ENCODE measurements at places on chromosomes 5 and 9. TPM values are rescaled to one million over a fixed set of nuclear protein-coding genes. Genes with fewer than 3 reads are reported as not detected.

GRCh38 chr9:98708933-98709911 is at the start of gene GABBR2:
GABBR2 (minus strand) TSS chr9:98708935; CDS start chr9:98708737, 198 bp downstream.
- H3K4me1 ChIP-seq = peaks cover 2% of the 10 kb centered on the region
- DNase-seq = no peak
- no peak within 1 kb of the TSS for H3K27ac ChIP-seq

GRCh38 chr5:122369253-122369815 is 57.3 kb downstream of the SNCAIP start:
- DNase-seq = no peak
- H3K27me3 ChIP-seq = no peaks in the 10 kb centered on the region
- H3K36me3 ChIP-seq = peaks cover 1% of the 10 kb centered on the region
- no peak overlapping the region for H3K27ac ChIP-seq

GRCh38 chr5:65791712-65792673 is 70.0 kb downstream of the NLN start:
- no peak for DNase-seq
- no peak overlapping the region for H3K27ac ChIP-seq
- H3K4me1 ChIP-seq = no peaks in the 10 kb centered on the region
- H3K4me3 ChIP-seq = no peak overlapping the region

DNA sequence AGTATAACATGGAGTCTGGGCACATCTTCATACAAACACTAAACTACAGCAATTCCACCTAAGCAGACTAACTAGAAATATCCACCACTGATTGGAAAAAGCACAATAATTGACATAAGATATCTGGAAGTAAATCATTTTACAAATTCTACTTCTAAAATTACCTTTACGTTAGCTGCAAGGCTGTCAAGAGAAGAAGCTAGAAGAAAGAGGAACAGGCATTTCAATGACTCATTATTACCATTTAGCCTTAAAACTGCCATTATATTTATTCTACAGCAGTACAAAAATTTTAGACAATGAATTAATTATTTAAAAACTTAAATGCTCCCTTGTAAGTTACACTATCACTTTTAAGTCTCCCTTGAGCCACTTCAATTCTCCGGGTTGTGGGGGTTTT is 43.4 kb upstream of the PLPP6 start:
- H3K27ac ChIP-seq = no peak overlapping the region
- no peaks in the 10 kb centered on the region for H3K27me3 ChIP-seq
- peaks cover 4% of the 10 kb centered on the region for H3K36me3 ChIP-seq
- H3K4me3 ChIP-seq = no peak overlapping the region
- H3K4me1 ChIP-seq = peaks cover 3% of the 10 kb centered on the region
- DNase-seq = no peak

The FAF2 gene
- 54.6 TPM for total RNA-seq

The LHX3 gene
- not detected for total RNA-seq
